ENCODE measurements at places on chromosomes 4 and X.

- DNase-seq, result no peak
Observed at GRCh38 chr4:114217150-114217817, 237.8 kb upstream of the ARSJ start.

GRCh38 chr4:153257151-153257620, 52.9 kb downstream of the TRIM2 start:
- DNase-seq, result no peak

DNA sequence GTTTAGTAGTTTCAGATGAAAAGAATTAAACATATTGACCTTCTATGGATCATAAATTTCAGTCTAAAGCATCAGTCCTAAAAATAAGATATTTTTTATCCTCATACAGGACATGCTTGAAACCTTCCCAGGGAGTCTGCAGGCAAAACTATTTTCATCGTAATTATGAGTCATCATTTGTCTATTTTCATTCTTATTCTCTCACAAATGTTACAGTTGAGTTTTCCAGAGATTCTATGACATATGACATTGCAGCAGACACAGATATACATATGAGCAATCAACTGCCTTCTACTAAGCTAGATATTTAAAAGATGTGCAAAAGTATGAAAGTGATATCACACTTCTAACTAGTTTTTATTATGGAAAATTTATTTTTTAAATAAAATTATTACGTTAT, 398.0 kb downstream of the MAGEB5 start:
- DNase-seq, result no peak

GRCh38 chrX:49915361-49916222, 6.8 kb upstream of the CLCN5 start:
- peak; percentile 9 for DNase-seq

DNA sequence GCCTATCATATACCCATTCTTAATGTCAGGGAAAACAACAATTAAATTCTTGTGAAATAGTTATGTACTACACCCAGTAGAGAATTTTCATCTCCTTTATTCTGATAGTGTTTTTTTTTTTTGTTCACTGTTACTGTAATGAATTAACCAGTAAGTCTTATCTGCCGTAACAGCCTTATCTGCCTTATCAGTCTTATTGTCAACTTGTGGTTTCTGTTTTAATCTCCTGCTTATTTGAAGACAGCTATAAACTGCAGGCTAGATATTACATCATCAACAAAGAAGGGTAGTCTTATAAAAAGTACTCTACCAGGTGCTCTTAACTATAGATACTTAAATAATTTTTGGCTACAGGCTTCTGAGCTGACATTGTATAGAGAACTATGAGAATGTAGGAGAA, 79.5 kb downstream of the MAGEB5 start:
- no peak for DNase-seq

GRCh38 chr4:499567-499966, 557 bp downstream of the PIGG start:
- DNase-seq, result no peak
